Psoas muscle (tissue), 8 donors: ENCODE measurements at places on chromosomes 3 and 15.

DNA sequence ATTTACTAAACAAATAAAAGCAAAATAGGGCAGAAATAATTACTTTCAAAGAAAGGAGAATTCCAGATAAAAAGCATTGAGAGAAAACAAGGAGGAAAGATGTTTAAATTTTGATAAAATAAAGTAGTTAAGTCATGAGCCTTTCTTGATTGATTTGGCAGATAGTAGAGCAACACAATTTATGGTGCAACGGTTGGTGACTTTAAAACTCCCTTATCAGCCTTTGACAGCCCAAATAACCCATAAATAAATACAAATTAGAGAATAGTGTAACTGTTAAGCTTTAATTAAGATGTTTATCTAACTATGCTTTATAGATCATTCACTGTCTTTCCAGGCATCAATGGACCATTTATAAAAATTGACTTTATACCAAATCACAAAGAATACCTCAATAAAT is 54.0 kb upstream of the EIF1B start:
- no peak for DNase-seq

- DNase-seq, result peak; percentile 80
Observed at GRCh38 chr15:66740802-66741201, 38.8 kb downstream of the SMAD6 start.

DNA sequence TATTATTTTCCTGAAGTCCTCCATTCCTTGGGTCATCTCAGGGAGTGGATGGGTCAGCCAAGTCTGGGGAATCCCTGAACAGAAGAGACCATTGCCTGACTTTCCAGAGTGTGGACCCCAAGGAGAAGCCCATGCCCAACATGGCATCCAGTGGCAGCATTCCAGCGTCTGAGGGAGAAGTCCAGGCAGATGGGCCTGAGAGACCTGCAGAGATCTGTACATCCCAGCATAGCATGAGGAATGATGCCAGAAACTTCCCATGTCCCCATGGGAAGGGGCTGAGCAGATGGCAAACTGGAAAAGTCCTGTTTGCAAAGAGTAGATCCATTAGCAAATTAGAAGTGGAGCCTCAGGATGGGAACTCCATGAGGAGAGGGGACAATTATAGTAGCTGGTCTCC is 17.6 kb upstream of the COLQ start:
- DNase-seq, result no peak

DNA sequence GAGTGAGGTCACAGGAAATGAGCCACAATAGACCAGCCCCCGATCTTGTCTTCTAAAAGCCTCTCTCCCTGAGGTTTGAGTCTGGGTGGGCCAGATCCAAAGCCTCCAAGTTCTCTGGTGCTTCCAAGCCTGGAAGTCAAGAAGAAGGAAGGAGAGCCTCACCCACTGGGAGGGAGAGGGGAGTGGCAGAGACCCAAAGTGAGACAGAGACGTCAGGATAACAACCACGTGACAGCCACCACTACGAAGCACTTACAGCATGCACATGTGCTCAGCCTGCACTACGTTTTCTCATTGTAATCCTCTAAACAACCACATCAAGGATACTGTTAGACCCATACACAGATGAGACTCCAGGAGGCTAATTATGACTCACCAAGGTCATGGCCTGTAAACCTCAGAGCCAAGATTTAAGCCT is 197.3 kb upstream of the LINGO1 start:
- no peak for DNase-seq

GRCh38 chr3:155504682-155505081 is 211.2 kb upstream of the STRIT1 start:
- no peak for DNase-seq
